ENCODE measurements at places on chromosomes 4 and X.

GRCh38 chr4:146275370-146275769, 61.0 kb downstream of the REELD1 start:
- DNase-seq = no peak

- no peak for DNase-seq
These were observed 43.7 kb downstream of the BBS12 start for GRCh38 chr4:122775987-122776836.

DNA sequence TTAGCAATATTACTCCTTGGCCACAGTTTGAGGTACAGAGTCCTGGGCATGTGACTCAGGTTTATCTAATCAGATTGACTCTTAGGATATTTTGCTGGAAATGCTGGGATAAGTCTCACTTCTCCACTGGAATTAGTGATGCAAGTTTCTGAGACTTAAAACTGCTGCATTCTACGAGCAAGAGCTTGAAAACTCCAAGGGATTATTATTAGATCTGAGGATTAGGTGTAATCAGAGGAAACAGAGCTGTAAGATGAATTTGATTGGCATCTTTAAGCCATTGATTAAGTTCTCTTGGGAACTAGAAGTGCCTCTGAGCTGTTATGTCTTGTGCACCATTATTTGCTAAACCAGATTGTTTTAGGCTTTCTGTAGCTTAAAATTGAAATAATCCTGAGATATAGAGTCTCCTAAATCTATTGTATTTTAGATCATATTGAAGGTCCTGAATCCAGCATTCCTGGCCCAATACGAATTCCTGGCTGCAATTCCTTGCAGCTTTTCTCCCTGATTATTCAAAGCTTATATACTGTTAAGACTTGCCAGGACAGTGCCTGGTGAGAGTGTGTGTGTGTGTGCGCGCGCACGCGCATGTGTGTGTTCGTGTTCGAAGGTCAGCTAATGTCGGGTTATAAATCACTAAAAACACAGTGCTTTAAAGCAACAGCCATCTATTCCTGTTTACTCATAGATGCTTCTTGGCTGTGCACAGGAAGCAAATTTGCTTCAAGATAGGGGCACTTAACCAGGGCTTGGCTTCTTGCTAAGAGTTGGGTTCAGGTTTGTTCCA, 735.1 kb downstream of the STIM2 start:
- no peak for DNase-seq

GRCh38 chrX:77415882-77416281, 31.3 kb upstream of the FGF16 start:
- no peak for DNase-seq

DNA sequence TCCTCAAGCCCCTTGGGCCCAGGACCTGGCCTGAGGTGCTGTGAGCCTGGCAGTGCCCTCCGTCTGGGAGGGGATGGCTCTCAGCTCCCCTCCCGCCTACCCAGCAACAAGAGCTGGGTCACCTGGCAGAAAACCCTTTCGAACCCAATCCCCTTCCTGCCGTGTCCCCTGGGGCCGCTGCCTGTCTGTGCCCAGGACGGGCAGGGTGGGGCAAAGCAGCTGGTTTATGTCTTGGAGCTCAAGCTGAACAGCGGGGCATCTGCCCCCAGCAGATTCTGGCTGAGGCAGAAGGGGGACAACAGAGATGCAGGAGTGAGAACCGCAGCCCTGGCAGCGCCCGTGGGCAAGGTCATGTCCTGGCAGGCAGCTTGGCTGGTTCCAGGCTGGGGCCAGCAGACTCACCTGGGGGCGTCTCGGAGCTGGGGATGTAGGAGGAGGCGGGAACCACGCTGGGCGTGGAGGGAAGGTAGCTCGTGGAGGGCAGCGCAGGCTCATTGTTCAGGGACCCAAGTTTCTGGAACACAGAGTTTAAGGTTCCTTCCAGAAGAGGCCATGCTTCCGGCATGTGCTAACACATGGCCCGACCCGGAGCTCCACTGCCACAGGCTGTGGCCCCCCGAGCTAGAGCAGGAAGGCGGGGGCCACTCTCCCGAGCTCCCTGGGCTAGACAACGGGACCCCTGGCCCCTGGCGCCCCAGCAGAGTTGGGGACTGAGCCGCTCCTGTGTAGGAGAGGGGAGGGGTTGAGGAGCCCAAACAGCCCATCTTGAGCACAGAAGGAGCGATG, 24.2 kb downstream of the NELFA start:
- no peak for DNase-seq

Data from astrocyte of the cerebellum (primary cell).